ENCODE measurements at places on chromosomes 6 and 20.

DNA sequence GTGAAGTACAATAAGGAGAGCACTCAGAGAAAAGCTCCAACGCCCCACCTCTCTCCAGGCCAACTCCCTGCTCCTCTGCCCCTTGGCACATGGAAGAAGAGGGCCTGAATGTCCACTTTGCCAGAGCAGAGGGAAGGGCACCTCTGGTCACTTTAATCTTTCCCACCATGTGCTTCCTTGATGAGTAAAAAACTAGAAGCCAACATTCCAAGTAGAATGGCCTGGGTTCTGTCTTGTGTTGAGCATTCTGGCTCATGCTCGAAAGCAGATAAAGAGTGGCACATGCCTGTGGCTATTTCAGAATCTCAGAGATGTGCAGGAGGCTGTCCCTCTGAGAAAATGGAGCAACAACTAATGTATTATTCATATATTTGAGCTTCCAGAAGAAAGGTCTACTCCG lies 177.4 kb upstream of the PLN start:
- DNase-seq: no peak

GRCh38 chr6:150865406-150866146 lies at the start of gene MTHFD1L:
Gene MTHFD1L, plus strand, starts transcription at chr6:150865702. Its CDS starts 121 bp downstream, at chr6:150865823.
- DNase-seq: peak; percentile 62

GRCh38 chr6:93419304-93420162 lies at the start of gene EPHA7:
Gene EPHA7, minus strand, starts transcription at chr6:93419559. Its CDS starts 218 bp downstream, at chr6:93419341.
- no peak for DNase-seq

GRCh38 chr6:71913444-71914234 lies 27.3 kb downstream of the RIMS1 start:
- no peak for DNase-seq

GRCh38 chr6:145557474-145557873 lies 177.8 kb downstream of the EPM2A start:
- DNase-seq: no peak

GRCh38 chr6:105562027-105562426 lies 159.1 kb upstream of the PREP start:
- DNase-seq: no peak

GRCh38 chr20:33450867-33451266 lies 7.3 kb upstream of the SNTA1 start:
- no peak for DNase-seq

DNA sequence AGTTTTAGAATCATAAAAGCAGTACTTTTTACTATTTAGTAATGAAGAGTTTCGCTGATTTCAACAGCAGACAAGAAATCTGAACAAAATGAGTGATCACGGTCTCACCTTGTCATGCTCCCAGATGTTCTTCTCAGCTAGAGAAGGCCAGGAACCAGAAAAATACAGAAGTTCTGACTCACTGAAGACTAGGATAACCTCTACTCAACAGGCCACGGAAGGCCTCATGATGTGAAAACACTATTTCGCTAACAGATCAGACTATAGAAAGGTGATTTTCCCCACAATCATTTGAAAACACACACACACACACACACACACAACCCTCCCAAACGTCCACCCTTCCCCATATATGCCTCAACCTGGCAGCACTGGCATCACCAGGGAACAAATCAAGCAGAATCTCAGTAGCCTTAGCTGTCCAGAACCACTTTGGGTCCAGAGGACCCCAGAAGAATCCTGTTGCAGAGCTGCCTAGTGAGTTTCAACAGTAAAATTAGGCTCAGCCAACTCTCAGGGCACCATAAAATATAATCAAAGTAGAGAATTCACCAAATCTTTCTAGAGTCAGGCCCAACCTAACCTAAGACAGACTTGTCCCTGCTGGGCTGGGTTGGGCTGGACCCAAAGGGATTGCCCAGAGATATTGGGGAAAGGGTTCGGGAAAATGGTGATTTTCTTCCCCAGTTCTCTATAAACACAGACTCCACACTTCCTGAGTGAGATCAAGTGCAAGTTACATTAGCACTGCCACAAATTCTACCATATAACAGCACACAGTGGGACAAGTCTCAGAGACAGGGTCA lies 7.9 kb downstream of the EXOC2 start:
- DNase-seq: no peak

- no peak for DNase-seq
These were observed 19.6 kb upstream of the TRAM2 start for GRCh38 chr6:52596371-52597028.

GRCh38 chr6:122268394-122268793 lies 131.1 kb upstream of the HSF2 start:
- no peak for DNase-seq

GRCh38 chr6:119234457-119234856 lies 115.1 kb downstream of the MAN1A1 start:
- no peak for DNase-seq

DNA sequence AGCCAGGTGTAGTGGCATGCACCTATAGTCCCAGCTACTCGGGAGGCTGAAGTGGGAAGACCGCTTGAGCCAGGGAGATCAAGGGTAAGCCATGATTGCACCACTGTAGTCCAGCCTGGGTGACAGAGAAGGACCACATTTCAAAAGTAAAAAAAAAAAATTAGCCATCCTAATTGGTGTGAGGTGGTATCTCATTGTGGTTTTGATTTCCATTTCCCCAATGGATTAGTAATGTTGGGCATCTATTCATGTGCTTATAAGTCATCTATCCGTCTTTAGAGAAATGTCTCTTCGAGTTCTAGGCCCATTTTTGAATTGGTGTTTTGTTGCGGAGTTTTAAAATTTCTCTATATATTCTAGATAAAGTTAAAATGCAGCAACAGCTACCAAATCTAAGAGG lies 21.7 kb downstream of the ABHD12 start:
- DNase-seq: no peak

- no peak for DNase-seq
These were observed 42.4 kb upstream of the DDR1 start for GRCh38 chr6:30841644-30842504.

DNA sequence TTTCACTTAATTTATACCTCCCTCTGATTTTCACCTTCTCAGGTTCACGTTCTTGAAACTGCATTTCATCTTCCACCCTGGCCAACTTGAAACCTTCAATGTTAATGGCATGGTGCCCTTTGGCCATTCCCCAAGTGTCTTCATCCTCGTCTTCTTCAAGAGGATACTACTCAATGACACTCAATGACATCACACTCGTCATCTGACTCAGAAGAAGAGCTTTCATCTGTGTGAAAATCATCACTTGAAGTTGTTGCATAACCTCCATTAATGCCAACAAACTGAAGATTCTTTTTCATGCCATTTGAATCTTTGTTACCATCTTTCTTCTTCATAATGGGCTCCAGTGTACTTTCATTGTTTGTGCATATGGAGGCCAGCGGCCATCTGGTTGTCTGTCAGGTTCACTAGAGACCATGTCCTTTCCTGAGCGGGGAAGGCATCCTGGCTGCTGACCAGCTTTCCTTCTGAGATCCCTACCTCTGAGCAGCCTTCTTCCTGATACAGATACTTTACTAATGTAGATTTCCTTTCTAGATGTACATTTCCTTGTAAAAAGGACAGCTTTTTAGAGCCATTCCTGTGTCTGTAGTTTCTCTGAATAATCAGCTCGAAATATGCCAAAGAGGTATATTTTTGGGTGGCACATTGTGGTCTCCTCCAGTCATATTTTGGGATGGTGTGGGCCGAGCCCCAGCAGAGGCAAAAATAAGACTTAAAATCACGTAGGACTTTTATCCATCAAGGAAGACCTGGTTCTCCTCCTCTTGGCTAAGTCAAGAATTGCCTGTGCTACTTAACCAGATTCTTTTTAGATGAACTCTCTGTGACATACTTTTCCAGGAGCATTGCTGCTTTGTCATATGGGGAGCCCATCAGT lies 21.3 kb downstream of the TRMT6 start:
- DNase-seq: no peak

DNA sequence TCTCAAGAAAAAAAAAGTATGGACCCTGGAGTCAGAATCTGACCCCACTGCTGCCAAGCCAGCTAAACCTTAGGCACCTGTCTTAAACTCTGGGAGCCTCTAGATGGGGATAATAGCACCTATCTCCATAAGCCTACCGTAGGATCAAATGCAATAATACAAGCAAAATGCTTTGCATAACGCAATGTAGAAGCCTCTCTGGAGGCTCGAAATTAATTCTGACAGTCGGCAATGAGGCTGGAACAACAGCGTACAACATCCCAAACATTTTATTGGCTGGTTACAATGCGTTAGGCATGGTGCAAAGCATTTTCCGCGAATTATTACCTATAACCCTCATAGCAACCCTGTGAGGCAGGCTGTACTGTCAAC lies 521 bp downstream of the CDK5RAP1 start:
- no peak for DNase-seq

Data from T-helper 9 cell (primary cell).